ENCODE measurements at places on chromosomes 16 and 17. TPM values are rescaled to one million over a fixed set of nuclear protein-coding genes. Genes with fewer than 3 reads are reported as not detected.

GRCh38 chr16:86609661-86610060 is 31.3 kb downstream of the FOXL1 start:
- DNase-seq, result no peak

DNA sequence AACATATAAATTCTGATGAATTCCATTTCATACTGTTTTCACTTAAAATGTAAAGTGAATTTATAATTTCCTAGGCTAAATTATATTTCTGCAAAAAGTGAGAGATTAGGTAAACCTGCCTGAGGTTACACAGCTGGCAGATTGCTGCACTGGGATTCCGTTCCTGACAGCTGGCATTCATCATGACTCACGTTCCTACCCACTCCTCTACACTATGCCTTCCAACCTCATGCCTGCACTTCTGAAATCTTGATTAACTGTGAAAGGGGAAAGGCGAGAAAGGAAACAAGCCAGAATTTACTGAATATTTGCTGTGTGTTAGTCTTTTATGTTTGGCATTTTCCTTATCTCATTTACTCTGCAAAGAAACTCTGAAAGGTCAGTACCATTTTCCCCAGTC is 73.3 kb upstream of the MON1B start:
- DNase-seq, result no peak

GRCh38 chr16:81855552-81856153 is 76.6 kb downstream of the PLCG2 start:
- no peak for DNase-seq

- no peak for DNase-seq
These were observed 4.8 kb downstream of the SYNGR2 start for GRCh38 chr17:78173097-78173715.

DNA sequence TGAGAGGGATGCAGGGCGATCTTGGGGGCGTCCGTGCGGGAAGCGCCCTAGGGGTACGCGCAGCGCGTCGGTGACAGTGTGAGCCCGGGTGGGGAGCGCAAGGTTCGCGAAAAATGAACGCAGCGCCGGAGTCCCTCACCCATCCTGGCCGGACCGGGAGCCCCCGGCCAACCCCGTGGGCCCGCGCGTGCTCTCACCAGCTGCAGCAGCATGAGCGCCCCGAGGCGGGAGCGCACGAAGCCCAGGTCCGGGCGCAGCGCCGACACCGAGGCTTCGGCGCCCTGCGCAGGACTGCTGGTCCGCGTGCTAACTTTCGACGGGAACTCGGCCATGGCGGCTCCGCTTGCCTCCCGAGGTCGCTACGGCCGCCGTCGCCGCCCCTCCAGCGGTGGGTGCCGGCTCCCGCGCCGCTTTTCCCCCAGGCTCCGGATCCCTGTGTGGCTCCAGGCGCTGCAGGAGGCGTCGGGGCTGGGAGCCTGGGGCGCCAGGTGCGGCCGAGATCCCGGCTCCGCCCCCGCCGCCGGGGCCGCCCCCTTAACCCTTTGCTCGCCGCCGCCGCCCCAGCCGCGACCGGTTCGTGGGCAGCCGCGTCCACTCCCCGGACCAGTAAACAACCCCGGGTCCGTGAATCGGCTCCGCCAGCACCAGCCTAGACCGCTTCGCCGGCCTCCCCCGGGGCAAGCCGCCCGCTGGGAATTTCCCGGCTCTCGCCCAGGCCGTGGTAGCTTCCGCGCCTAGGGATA is at the start of gene PLLP:
TSS of gene PLLP (minus strand) at position 464 of the 743 bp plus-strand sequence. CDS start at position 332, 132 bp downstream.
- DNase-seq, result no peak

GRCh38 chr17:81027591-81028505 is 7.1 kb upstream of the BAIAP2 start:
- DNase-seq, result no peak

DNA sequence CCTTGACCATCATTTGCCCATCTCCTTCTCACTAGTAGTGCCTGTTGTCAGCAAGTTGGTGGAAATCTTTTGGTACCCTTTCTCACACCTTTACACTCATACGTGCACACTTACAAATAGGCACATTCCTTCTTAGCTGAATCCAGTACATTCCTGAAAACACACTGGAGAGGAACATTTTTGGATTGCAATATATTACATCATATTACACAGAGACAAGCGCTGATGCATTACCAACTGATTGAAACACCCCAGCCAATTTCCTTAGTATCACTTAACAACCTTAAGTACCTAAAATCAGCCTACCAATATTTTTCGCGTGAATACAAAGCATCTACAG is 64.1 kb downstream of the PLCG2 start:
- DNase-seq, result no peak

- peak; percentile 28 for DNase-seq
These were observed 40.9 kb upstream of the RBFOX3 start for GRCh38 chr17:79651761-79652160.

GRCh38 chr16:22786284-22786683 is 27.7 kb upstream of the HS3ST2 start:
- DNase-seq, result no peak

DNA sequence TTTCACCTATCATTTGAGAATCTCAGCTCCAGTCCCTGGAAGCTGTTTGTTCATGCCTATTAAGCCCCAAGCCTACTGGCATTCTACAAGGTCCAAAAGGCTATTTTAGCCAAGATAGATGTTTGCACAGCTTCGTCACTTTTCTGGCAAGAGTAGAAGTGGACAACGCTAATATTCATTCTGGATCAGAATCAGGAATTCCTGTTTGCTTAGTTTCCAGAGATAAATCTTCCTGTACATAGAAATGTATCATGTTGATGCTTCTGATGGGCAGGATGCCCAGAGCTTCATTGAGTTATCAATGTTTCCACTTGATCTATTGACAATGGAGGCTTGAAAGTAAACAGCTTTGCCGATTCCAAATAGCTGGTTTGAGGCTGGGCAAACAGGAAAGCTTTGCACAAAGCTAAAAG is 260.7 kb upstream of the CA10 start:
- peak; percentile 61 for DNase-seq

DNA sequence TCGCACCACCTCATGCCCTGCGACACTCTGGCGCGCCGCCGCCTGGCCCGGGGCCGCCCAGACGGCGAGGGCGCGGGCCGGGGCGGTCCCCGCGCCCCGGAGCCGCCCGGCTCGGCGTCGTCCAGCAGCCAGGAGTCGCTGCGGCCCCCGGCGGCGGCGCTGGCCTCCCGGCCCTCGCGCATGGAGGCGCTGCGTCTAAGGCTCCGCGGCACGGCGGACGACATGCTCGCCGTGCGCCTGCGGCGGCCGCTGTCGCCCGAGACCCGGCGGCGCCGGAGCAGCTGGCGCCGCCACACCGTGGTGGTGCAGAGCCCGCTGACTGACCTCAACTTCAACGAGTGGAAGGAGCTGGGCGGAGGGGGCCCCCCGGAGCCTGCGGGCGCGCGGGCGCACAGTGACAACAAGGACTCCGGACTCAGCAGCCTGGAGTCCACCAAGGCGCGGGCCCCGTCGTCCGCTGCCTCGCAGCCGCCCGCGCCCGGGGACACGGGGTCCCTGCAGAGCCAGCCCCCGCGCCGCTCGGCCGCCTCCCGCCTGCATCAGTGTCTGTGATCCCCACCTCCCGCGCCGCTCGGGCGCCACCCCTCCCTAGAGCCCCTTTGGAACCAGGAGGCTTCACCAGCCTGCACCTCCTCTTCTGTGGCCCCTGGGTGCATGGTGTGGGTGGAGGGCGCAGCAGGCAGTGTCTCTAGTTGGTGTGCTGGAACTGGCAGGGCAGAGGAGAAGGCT is 82.3 kb downstream of the ARHGAP23 start:
- DNase-seq, result no peak

DNA sequence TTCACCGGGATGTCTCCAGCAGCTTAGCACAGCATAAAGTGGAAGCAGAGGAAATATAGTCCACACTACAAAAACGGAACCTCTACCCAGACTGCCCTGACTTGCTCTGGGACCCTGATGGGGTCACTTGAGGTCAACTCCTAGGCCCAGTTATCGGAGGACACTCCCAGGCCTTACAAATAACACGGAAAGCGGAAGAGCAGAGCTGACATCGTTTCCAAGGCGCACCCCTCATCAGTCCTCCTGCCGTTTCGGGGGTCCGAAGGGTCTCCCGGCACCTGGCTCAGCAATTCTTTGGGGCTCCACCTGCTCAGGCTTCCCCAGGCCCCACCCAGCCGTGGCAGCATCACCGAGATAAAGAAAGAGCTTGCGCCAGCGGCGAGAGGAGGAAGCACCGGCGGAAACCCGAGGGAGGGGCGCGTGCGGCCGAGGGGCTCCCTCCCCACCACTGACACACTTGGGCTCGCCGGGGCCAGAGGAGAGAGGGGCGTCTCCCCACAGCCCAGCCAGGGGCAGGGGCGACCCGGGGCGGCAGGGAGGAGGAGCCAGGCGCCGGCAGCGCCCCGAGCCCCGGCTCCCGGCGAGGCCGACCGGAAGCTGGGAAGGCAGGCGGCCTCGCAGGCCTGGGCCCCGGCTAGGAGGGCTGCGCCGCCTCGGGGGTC is 727 bp downstream of the CORO7 start:
- no peak for DNase-seq

GRCh38 chr17:57040571-57040970 is 44.5 kb upstream of the AKAP1 start:
- no peak for DNase-seq

- no peak for DNase-seq
These were observed 301.2 kb downstream of the SEC14L1 start for GRCh38 chr17:77441940-77442339.

DNA sequence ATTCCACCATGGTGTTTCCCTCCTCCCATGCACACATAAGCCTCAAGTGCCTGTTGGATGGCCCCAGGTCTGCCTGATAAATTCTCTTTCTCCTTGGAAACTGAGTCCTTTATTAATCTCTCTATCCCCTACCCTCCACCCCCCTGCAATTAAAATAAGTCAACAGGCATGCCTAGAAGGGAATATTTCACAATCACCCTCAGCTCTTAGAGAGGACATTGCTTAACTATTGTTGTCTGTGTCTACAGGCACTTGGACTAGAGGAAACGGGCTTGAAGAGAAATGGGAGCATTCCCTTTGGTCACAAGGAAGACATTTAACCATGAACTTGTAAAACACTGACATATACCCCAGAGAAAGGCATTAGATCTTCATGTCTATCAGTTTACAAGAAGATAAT is 39.5 kb downstream of the RCVRN start:
- no peak for DNase-seq

DNA sequence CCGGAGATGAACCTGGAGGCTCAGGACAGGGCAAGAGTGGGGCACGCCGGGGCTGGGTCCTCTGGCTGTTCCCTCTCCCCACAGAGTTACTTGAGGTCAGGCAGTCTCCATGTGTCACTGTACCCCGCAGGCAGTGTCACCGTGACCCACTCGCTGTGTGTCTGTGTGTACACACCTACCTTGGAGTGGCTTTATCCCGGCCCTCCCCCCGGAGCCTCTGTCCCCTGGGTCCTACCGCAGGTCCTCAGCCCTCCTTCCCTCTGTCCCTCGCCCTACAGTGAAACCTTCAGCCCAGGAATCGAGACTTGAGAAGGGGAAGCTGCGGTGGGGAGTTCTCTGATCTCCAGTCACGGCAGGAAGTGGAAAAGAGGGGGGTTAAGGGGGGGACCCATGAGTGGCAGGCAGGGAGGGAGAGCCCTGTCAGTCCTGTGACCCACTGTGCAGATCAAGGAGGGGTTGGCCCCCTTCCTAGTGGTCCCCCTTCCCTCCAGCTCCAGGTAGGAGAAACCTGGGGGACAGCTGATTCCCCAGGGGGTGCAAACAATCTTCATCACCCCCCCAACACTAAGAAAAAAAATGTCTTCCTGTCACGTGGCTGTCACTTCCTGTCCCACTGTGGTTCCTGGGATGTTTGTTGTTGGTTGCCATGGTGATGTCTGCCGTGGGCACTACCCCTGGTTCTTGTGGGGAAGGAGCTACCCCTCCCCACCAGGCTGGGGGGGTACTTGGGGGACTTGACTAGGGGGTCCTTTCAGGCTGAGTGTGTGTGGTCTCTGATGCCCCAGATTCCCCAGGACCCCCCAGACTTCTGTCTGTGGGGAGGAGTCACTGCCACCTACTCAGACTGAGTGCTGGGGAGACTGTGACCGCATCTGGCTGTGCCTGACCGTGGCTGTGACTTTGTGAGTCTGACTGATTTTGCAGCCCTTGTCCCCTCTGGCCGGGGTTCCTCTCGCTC is 13.7 kb downstream of the RARA start:
- peak; percentile 88 for DNase-seq

- DNase-seq, result no peak
These were observed 635 bp downstream of the SCPEP1 start for GRCh38 chr17:56978441-56979090.

The SEPTIN1 gene
- total RNA-seq, result 4.6 TPM

The PPL gene
- total RNA-seq, result 169 TPM

The TBC1D28 gene
- total RNA-seq, result not detected

The CFDP1 gene
- total RNA-seq, result 55.5 TPM

The KRTAP1-5 gene
- total RNA-seq, result not detected

The KRT34 gene
- not detected for total RNA-seq

The PLA2G10 gene
- total RNA-seq, result not detected

The TMEM238L gene
- total RNA-seq, result 0.66 TPM

All from breast epithelium (tissue), 4 donors.